NCI-H1092 (cell line): ENCODE measurements at places on chromosomes 5 and 9.

- DNase-seq: no peak
These were observed 11.0 kb downstream of the LPCAT1 start for GRCh38 chr5:1512541-1513291.

GRCh38 chr5:123472150-123472924, 39.6 kb upstream of the CSNK1G3 start:
- DNase-seq: no peak

- no peak for DNase-seq
These were observed 11.6 kb downstream of the LHX3 start for GRCh38 chr9:136193127-136193890.

GRCh38 chr5:147310059-147310704, 75.4 kb downstream of the STK32A start:
- DNase-seq: peak; percentile 78

DNA sequence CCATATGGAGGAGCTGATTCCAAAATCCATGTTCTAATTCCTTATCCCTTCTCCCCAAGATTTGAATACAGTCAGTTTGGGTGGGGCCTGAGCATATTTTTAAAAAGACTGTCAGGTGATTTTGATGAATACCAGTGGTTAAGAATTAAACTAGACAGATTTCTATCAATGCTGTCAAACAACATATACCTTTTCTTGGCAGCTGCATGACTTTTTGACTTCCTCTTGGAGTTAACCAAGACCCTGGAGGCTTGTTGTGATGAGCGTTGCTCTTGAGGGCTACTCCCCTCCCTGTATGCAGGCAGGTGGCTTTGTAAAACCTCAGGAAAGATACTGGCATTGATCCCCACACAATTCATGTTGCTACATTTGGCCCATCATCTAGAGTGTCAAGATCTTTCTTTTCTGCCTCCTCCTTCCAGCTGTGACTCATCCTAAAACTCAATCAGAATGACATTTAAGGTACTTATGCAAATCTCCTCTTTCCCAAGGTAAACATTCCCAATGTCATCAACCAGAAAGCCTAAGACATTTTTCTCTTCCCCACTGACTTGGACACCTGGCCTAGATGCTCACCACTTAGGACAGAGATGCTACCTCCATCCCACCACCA, 61.7 kb downstream of the PPP2R2B start:
- no peak for DNase-seq

- DNase-seq: no peak
These were observed 94.4 kb downstream of the USP20 start for GRCh38 chr9:129929496-129930125.

DNA sequence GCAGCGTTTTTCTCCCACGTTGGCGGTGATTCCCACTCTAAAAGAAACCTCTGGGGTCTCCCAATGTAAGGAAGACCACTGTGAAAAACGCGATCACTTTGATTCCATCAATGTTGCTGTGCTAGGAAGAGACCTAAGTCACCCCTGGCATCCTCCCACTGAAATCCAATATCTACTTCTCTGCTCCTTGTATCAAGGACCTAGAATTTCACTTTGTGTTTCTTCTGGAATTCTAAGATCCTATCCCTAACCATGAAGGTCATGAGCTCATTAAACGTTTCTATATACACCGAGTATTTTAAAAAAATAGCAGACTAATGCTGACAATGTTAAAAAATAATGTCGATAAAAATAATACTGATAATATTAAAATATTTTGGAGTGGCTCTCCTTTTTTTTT, 118.8 kb upstream of the MYO10 start:
- no peak for DNase-seq

DNA sequence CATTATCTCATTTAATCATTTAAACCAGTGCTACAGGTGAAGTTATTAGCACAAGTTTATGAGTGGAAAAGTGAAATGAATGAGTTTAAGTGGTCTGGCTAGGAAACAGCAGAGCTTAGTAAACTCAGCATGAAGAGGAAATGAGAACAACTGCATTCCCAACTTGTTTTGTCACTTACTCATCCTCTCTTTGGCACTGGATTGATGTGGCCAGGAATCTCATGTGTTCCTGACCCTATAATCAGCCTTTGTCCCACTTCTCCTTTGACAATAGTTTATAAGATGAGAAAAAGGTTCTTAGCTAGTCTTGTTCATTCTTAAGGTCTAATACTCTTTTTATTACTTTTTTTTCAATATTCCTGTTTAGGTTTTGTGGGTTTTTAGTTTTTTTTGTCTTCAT, 559.2 kb upstream of the TLE4 start:
- no peak for DNase-seq

DNA sequence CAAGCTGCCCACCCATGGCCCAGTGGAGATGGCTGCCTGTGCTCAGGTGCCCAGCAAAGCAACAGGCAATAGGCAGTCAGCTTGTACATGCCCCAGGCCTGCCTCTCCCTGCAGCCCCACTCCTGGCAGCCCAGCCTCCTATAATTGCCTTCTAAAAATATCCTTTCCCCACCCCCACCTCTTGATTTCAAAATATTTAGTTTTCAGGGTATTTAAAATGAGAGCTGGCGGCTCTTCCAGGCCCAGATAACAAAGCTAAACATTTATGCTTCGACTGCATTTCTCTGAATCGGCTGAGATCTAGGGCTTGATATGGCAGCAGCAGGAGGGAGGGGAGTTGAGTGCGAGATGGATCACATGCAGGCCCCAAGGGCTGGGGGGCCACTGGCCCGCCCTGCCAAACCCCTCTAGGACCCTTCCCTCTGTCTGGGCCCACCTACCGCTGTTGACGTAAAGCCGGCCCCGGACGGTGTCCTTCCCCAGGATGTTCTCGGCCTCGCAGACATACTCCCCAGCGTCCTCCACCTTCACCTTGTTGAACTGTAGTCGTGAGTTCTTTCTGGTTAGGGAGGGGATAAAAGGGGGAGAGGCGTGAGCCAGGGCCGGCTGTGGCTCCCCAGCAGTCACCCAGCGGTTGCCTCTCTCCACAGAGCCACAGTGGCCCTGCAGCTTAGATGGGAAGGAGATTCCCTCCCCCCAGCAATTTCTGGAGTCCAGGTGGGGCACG, 85.0 kb downstream of the PSD2 start:
- DNase-seq: no peak

DNA sequence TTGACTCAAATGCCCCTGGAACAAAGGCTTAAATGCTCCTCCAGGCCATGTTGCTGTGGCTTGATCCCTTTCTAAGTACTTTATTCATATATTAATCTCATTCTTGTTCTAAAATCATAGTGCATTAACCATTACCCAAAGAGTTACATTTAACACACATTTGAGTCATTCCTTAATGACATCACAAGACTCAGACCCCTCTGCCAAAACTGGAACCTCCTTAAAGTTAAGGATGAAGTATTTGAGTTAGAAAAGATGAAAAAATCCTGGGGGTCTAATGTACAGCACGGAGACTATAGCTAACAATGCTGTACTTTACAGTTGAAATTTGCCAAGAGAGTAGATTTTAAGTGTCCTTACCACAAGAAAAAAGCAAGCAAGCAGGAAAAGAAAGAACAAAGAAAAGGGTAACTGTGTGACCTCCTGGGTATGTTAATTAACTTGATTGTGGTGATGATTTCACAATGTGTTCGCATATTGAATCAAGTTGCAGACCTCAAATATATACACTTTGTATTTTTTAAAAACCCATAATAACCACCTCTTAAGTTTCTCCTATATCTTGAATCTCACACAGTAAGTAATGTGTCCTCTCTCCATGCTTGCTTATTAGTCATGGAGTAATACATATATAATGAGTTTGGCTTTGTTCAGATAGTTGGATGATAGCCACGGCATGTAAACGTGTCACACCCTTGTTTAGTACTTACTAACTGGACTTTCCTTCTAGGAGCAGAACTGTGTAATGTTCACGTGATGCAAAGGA, 376.9 kb downstream of the SEMA5A start:
- DNase-seq: no peak

- no peak for DNase-seq
These were observed 28.7 kb upstream of the ZNF354B start for GRCh38 chr5:178831049-178831448.

- DNase-seq: no peak
These were observed 757 bp downstream of the NRARP start for GRCh38 chr9:137301081-137301947.

GRCh38 chr9:90309809-90310520, 332.7 kb downstream of the DIRAS2 start:
- no peak for DNase-seq

- no peak for DNase-seq
These were observed 136.2 kb upstream of the IRX2 start for GRCh38 chr5:2887481-2888348.

GRCh38 chr9:136831002-136831719, 11.1 kb upstream of the AJM1 start:
- DNase-seq: no peak

DNA sequence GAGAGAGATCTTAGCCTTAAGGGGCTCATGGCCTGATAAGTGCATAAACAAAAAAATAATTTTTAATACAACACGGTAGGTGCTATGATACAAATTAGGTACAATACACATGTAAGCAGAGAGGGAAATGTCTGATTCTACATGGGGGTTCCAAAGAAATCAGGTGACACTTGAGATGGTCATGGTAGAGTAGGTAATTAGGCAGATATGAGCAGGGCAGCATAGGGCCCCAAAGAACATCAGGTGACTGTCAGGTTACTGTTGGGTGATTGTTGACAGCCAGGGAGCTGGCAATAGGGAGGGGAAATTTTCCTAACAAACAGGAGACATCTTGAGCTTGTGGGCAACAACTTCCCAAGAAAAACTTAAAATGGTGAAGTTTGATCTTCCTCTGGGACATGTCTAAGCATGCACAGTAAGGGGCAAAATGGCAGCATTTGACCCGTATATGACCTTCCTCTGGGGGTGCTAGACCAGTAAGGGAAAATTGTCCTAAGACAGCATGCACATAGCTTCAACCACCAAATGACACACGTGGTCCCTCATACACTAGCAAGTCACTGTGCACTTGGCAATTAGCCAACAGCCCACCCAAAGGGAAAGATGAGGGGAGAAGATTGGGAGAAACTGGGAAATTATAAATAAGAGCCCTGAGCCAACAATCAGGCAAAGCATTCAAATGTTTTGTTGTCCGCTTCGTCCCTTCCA, 37.3 kb upstream of the TENT4A start:
- no peak for DNase-seq

DNA sequence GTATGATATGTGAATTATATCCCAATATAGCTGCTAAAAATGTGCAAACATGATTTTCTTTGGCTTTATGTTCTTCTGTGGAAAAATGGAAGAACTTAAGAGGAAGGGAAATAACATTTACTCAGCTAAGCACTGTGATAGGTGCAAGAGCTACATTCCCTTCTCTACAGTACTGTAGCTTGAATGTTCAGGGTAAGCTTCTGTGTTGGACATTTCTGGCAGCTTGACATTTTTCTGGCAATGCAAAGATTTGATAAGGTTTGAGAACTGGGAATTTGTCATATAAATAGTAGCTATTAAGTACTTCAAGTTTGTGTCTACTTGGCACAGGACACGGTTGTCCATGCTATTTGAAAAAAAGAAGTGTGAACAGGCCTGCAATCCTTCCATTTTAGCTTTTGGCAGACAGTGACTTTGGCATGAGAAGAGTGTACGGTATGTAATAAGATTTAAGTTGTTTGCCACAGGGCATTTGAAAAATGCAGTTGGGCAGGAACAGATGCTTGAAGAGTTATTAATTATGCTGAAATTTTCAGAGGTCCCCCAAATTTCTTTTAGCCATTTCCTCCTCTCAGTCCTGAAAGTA, 77.6 kb downstream of the KIF4B start:
- no peak for DNase-seq

DNA sequence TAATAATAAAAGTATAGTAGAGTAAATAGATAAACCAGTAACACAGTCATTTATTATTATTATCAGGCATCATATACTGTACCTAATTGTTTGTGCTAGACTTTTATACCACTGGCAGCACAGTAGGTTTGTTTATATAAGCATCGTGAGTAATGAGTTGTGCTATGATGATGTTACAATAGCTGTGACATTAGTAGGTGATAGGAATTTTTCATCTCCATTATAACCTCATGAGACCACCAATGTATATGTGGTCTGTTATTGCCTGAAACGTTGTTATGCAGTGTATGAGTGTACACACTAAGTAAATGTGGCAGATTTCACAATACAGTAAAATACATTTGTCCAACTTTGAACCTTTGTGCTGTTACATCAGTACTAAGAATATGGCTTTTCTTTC, 72.7 kb upstream of the SPATA31D4 start:
- no peak for DNase-seq

DNA sequence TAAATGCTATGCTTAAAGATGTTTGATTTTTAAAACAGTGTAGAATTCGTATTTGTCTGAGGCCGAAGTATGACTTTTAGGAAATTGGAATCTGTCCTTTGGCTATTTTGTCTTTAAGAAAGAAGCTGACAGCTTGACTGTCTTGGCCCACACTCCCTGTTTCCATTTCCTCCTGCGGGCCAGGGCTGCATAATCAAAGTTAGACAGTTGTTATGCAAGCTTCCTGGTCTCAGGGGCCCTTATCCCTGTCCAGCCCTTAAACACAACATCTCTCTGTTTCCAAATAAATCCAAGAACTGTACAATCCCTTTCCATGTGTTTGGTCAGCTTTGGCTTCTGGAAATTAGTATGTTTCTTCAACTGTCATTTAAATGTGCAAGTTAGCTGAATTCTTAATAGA, 54.6 kb upstream of the ECM2 start:
- DNase-seq: no peak

DNA sequence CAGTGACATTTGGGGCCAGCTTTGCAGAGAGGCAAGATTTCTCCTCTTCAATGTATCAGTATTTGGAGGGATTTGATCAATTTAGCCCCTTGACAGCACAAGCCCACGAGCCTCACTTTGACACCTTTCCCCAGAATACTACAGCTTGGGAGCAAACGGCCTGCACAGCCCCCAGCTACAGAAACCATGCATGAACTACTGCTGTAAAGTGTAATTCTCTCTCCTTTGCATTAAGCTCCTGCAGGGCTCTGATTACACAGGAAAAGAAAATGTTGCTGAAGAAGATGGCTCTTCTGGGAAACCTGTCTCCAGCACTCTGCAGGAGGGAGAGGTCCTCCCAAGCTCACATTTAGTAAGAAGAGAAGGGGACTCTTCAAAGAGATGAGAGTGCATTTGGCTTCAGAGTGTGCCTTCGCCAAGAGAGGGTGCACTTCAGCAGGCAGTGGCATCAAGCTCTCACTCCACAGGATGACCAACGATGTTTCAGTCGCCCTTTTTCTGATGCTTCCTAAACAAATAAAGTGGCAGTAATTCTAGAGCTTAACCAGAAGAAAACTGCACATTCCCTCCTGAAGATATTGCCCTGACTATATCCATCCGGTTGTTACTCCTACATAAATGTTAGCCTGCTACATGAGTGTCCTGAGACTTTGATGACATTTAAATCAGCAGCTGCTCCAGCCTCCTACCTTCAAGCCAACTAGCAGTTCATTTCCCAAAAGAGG, 272.2 kb downstream of the AUH start:
- no peak for DNase-seq

- no peak for DNase-seq
These were observed 208.7 kb downstream of the ARRDC3 start for GRCh38 chr5:91174396-91174795.

DNA sequence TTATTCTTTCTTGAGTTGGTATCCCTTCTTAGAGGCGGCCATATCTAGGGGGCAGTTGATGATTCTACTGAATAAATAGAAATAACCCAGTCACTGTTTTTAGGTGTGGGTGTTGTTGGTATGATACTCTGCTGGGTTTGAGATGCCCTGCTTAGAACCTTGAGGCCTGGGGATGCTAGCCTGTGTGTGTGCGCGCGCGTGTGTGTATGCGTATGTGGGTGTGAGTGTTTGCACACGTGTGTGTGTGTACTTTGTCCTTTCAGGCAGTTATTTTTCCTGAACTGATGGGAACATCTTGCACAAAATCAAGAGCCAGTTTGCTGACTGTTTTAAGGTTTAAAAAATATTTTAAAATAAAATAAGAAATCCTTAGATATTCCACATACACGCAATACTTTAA, 3.3 kb downstream of the SLC28A3 start:
- no peak for DNase-seq
